ENCODE measurements at places on chromosomes 4 and X. TPM values are rescaled to one million over a fixed set of nuclear protein-coding genes. Genes with fewer than 3 reads are reported as not detected.

Gene USP17L10
- polyA plus RNA-seq: not detected

Gene FREM3
- polyA plus RNA-seq: 0.02 TPM

Gene BBS12
- polyA plus RNA-seq: 4.2 TPM

Gene PRDM8
- polyA plus RNA-seq: 6.2 TPM

Gene AMBN
- not detected for polyA plus RNA-seq

Gene RBMXL3
- polyA plus RNA-seq: not detected

Gene RBM47
- 10.3 TPM for polyA plus RNA-seq

Gene CPZ
- polyA plus RNA-seq: 170 TPM

Gene PDZD4
- 2.2 TPM for polyA plus RNA-seq

Gene GPM6B
- 3.4 TPM for polyA plus RNA-seq

Gene STPG2
- 0.06 TPM for polyA plus RNA-seq

Gene GSPT2
- polyA plus RNA-seq: 5.8 TPM

Gene GPRIN3
- polyA plus RNA-seq: 1.7 TPM

Gene HTN1
- polyA plus RNA-seq: not detected

Gene ARSJ
- polyA plus RNA-seq: 1.3 TPM

Gene DMRTC1
- 2.0 TPM for polyA plus RNA-seq

Gene PAGE2
- not detected for polyA plus RNA-seq

Gene LRAT
- polyA plus RNA-seq: 1.2 TPM

Gene PSAPL1
- polyA plus RNA-seq: not detected

Gene SMIM20
- polyA plus RNA-seq: 46.9 TPM

Gene SHROOM4
- polyA plus RNA-seq: 4.9 TPM

Data from ovary (tissue), 10 donors.